ENCODE measurements at places on chromosomes 2 and 18.

DNA sequence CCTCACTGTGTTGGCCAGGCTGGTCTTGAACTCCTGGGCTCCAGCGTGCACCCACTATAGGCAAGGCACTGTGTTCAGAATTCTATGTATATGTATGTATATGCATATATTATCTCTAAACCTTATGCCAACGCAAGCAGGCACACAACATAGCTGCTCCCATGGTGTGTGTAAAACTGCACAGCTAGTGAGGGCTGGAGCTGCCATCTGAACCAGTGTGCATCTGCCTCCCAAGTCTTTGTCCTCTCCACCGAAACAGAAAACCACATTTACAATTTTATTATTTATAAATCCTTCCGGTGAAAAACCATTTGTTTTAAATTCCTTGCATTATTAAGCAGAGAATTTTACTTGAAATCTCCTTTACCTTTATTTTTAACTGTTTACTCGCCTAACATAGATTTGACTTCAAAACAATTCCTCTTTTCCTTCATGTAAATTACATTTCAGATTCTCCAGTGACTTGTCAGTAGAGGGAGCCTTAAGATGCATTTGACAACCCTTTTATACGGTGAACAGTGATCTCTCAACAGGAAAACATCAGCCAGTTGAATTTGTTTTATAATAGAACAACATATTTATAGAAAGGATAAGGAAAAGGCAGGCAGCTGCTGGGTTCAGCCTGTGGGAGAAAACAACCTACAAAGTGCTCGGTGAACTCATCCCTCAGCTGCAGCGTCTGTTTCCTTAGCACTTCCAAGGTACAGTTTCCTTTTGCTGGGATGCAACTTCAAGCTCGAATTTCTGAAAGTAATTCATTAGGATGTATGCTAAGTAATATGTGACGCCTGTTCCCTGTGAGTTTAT, 101.2 kb downstream of the MYT1L start:
- no peaks in the 10 kb centered on the region for H3K36me3 ChIP-seq
- no peak for DNase-seq
- H3K27ac ChIP-seq = no peak overlapping the region
- H3K4me1 ChIP-seq = no peaks in the 10 kb centered on the region
- no peak overlapping the region for H3K4me3 ChIP-seq

- no peak overlapping the region for H3K4me3 ChIP-seq
- H3K36me3 ChIP-seq = no peaks in the 10 kb centered on the region
- H3K4me1 ChIP-seq = no peaks in the 10 kb centered on the region
- no peaks in the 10 kb centered on the region for H3K27me3 ChIP-seq
Observed at GRCh38 chr2:10188211-10188610, 65.7 kb downstream of the RRM2 start.

DNA sequence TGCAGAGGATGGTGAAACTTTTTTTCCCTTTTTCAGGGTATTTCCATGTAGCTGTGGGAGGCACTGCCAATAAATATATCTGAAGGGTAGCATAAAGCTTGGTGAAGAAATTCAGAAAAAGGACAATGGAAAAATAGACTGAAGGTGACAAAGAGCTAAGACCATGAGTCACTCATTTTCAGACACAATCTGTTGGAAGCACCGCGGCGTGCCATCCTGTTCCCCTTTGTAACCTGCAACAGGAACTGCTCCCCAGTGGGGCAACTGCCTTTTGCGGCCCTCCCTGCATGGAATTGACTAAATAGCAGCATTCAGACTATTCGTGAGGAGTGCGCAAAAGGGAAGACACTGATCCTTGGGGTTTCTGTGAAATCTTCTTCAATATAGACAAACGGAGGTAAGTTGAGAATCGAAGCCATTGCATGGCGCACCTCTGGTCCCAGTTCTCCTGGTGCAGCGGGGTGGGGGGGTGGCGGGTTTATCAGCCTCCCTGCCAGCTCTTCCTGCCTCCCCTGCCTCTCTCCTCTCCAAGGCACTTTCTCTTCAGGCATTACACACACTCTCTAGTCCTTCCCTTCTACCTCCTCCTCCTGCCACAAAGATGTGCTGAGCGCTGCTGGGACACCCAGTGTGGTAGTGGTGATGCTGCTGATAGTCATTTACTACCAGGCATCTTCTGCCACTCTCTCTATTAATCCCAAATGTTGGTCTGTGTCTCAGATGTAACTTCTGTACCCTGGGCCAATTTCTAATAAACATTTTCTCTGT, 126.2 kb upstream of the TMEM200C start:
- no peaks in the 10 kb centered on the region for H3K4me1 ChIP-seq
- H3K36me3 ChIP-seq = no peaks in the 10 kb centered on the region
- H3K4me3 ChIP-seq = no peak overlapping the region
- no peak overlapping the region for H3K27ac ChIP-seq

- H3K27me3 ChIP-seq = no peaks in the 10 kb centered on the region
- DNase-seq = no peak
- H3K4me3 ChIP-seq = no peak overlapping the region
- H3K4me1 ChIP-seq = no peaks in the 10 kb centered on the region
Observed at GRCh38 chr2:715854-716560, 38.8 kb upstream of the TMEM18 start.

DNA sequence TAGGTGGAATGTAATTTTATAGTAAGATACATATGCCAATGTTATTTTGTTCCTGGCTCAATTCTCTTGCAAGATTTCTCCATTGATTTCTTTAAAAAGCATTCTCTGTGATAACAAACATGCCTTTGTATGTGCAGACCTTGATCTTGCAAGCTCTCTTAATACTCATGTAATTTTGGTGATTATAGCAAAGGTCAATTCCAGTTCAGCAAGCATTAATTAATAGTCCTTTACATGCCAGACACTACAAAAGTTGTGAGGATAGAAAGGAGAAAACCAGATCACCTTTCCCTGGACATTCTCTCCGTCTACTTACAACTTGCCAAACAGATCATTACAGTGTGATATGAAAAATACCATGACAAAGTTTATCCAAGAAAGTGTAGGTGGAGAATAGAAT, 173.7 kb upstream of the DOK6 start:
- no peak overlapping the region for H3K27ac ChIP-seq
- H3K4me3 ChIP-seq = no peak overlapping the region
- H3K4me1 ChIP-seq = no peaks in the 10 kb centered on the region

GRCh38 chr2:134391751-134392160, 137.9 kb downstream of the MGAT5 start:
- no peaks in the 10 kb centered on the region for H3K4me1 ChIP-seq
- H3K27ac ChIP-seq = no peak overlapping the region
- H3K27me3 ChIP-seq = no peaks in the 10 kb centered on the region
- DNase-seq = no peak
- no peak overlapping the region for H3K4me3 ChIP-seq

GRCh38 chr2:7012141-7012764, 95.0 kb downstream of the RNF144A start:
- H3K4me1 ChIP-seq = peaks cover 6% of the 10 kb centered on the region
- no peak overlapping the region for H3K27ac ChIP-seq
- H3K27me3 ChIP-seq = no peaks in the 10 kb centered on the region
- peaks cover 3% of the 10 kb centered on the region for H3K36me3 ChIP-seq
- no peak for DNase-seq

- no peaks in the 10 kb centered on the region for H3K36me3 ChIP-seq
- H3K27ac ChIP-seq = no peak overlapping the region
- no peak for DNase-seq
Observed at GRCh38 chr2:30662268-30663131, 144.7 kb downstream of the CAPN13 start.

DNA sequence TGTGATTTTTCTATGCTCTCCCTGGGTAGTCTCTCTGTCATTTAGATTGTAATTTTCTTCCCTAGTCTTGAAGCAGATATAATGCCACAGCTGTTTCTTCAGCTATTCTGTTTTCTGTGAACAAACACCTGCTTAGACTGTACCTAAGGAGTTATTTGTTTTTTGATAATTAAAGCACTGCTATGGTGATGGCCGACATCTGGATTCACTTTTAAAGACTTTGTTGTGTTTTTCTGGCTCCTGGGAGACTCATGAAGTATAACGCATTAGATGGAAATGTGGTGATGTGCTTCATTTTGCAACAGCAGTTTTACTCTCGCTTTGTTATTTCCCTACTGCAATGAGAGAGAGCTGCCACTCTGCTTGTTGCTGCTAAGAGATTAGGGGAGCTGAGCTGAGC, 15.7 kb upstream of the C2orf69 start:
- no peak overlapping the region for H3K4me3 ChIP-seq
- H3K27me3 ChIP-seq = no peaks in the 10 kb centered on the region
- H3K4me1 ChIP-seq = no peaks in the 10 kb centered on the region
- H3K36me3 ChIP-seq = no peaks in the 10 kb centered on the region
- no peak for DNase-seq

DNA sequence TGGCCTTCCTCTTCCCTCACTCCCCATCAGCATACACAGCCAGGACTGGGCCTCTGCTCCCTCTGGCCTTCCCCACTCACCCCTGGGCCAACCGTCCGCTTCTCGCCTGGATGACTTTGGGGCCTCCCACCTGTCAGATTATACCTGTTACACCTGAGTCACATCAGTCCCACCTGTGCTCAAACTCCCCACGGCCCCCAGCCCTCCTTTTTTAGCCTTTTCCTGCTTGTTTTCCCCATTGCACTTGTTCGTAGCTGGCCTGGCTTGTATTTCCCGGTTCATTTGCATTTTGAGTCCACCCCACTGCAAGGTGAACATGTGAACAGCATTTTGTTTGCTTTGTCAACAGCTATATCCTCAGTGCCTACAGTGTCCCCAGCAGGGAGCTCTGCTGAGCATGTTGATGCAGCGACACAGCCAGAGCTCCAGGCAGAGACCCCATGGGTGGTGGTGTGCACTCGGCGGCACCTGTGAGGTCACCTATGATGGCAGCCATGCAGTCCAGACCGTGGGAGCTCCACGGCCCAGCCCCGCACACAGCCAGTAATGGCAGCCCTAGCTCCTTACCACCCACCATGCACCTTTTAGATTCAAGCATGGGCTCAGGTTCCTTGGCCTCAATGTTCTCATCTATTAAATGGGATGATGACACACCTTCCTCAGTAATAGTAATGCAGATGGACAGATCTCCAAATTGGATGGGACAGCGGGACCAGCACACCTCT, 276.4 kb upstream of the HS6ST1 start:
- DNase-seq = no peak
- no peak overlapping the region for H3K27ac ChIP-seq
- no peaks in the 10 kb centered on the region for H3K36me3 ChIP-seq

DNA sequence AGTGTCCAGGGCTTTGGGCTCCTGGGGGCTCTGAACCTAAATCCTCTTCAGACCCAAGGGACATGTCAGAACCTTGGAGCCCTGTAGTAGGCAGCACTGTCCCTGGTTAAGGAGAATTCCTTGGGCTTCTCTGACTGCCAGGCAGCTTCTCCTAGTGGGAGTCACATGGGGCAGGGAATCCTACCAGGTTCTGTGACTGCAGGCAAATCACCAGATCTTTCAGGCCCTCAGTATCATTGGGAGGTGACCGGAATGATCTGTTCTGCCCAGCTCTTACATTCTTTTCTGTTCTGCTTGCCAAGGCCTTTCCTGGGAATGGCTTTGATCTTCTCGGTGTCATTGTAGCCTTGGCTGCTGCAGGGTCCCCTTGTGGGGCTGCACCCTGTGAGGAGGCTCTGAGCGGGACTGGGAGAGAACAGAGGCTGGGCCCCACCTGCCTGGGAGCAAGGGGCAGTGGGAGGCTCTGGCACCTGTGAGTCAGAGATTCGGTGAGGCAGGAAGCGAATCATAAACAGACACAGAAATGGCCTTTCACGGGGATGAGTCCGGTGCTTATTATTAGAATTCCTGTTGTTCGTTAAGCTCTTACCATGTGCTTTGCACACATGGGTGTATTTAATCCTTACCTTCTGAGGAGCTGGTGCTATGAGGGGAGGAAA, 14.1 kb downstream of the CEP68 start:
- no peaks in the 10 kb centered on the region for H3K36me3 ChIP-seq
- no peak overlapping the region for H3K27ac ChIP-seq
- H3K4me3 ChIP-seq = no peak overlapping the region
- H3K4me1 ChIP-seq = peaks cover 20% of the 10 kb centered on the region
- DNase-seq = no peak
- no peaks in the 10 kb centered on the region for H3K27me3 ChIP-seq

DNA sequence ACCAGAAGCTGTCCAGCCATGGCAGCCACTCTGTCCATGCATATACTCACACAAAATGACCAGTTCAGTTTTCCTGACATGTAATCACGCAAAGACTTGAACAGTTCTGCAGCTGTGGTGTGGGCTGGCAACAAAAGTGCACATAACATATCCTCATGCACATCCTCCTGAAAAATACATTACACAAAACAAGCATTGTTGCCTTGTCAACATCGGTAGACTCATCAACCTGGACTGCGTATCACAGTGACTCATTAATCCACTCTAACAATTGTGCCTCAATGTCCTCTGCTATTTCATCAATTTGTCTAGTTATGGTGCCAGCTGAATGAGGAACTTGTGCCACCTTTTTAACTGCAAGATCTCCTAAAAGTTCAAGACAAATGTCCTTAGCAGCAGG, 19.5 kb downstream of the RBKS start:
- H3K4me1 ChIP-seq = no peaks in the 10 kb centered on the region
- H3K27me3 ChIP-seq = no peaks in the 10 kb centered on the region
- H3K36me3 ChIP-seq = no peaks in the 10 kb centered on the region
- no peak overlapping the region for H3K4me3 ChIP-seq
- DNase-seq = no peak

DNA sequence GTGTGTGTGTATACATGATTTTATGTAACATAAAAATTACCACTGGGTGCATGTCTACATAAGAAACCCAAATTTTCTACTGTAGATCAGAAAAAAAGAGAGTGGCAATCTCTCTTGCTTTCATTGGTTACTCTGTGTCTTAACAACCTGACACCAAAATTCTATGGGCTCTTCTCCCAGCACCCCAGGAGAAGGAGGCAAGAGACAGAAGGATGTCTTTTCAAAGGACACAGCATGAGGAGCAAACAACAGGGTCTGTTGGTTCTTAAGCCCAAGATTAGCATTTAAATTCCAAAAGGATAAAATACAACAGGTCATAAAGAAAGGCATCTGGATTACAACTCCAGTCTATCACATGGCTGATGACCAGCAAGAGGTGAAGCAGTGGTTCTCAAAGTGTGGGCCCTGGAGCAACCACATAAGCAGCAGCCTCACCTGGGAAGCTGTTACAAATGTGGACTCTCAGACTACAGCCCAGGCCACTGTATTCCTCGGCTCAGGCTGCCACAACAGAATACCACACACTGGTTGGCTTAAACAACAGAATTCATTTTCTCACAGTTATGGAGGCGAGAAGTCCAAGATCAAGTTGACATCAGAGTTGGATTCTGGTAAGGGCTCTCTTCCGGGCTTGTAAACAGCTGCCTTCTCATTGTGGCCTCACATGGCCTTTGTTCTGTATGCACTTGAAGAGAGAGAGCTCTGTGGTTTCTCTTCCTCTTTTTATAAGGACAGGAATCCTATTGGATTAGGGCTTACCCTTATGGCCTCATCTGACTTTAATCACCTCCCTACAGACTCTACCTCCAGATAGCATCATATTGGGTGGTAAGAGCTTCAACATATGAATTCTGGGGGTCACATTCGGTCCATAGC, 79.8 kb upstream of the RNF152 start:
- H3K36me3 ChIP-seq = no peaks in the 10 kb centered on the region
- H3K27ac ChIP-seq = no peak overlapping the region
- no peaks in the 10 kb centered on the region for H3K27me3 ChIP-seq

All from naive thymus-derived CD4-positive, alpha-beta T cell (primary cell).